ENCODE measurements at places on chromosomes 1 and 21.
A peak's percentile ranks its signal among the peaks of the same experiment; 100 is the strongest.

DNA sequence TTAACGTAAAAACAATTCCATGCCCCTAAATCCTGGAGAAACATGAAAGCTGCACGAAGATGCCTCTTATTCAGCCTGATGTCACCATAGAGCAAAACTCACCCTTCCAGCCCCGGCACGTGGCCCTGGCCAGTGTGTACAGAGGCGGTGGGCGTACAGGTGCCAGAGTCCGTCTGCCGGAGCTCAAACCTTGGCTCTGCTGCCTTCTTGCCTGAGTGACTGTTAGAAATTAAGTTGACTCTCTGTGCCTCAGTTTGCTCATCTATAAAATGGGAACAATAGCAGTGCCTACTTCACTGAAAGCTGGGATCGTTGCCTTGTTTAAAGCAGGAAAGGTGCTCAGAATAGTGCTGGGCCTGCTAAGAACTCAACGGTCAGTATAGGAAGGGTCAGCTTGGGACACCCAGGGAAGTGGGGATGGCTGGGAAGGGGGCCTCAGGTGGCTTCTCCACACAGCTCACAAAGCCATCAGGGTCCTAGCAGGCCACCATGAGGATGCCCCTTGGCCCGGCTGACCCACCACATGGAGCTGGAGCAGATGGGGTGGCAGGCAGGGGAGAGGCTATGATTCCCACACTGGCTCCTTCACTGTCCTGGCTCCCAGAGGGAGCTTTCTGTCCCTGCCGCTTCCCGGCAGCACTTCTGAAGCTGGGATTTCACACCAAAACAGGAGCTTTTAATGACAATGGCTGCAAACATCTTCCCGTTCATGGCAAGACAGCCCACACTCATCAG, 237.2 kb downstream of the NPHP4 start:
- no peak for DNase-seq

DNA sequence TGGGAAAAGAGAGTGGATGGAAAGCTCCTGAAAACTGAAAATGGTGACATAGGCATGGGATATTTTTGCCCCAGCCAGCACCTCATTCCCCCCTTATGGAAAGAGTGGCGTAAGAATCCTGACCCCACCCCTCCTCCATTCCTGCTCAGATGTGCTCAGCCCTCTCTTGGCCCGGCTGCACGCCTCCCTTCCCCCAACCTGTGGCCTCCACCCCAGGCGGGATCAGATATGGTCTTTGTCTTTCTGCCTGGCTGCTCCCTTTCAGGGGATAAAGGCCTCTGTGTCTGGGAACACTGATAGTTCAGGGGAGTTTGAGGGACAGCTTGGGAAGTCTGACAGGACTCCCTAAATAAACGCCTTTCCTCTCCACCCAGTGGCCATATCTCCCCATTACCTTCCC, 49.8 kb downstream of the KIRREL1 start:
- DNase-seq: no peak

DNA sequence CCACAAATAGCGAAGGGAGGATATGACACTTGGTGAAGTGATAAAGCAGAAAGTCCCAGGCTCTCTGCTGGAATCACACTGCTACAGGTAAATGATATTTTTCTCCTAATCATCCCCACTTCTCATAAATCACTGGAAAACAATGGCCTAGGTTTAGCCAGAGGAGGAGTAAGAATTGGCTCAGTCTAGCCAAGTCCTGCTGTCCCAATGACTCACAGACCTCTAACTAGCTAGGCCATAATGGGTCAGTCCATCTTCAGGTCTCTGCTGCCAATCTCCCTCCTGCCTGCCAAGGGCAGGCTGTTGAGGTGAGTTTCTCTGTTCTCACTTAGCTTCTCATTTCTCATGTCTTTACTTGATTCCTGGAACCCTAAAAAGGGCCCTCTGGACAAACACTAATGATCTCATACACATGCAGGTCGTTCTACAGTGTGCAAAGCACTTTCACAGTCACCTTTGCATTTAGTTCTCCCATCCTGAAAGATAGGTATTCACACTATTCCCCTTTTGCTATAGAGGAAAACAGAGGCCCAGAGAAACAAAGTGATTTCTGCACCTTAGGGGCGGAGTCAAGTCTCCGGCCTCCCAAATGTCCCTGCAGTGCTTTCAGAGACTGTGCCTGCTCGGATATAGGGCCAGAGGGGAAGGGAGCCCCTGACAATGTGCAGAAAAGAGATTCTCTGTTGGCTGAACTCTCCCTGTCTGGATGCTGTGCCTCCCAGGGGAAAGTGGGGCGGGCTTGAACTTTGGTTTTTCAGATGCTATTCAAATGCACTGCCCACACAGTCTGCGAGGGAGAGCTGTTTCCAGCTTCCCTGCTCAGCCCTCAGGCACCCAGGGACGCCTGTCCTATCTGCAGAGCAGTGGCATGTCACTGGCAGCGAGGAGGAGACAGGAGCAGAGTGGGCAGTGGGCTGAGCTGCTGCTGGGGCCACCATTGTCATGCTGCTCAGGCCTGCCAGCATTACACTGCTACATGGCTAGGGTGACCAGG, 3.9 kb upstream of the CDK18 start:
- no peak for DNase-seq

DNA sequence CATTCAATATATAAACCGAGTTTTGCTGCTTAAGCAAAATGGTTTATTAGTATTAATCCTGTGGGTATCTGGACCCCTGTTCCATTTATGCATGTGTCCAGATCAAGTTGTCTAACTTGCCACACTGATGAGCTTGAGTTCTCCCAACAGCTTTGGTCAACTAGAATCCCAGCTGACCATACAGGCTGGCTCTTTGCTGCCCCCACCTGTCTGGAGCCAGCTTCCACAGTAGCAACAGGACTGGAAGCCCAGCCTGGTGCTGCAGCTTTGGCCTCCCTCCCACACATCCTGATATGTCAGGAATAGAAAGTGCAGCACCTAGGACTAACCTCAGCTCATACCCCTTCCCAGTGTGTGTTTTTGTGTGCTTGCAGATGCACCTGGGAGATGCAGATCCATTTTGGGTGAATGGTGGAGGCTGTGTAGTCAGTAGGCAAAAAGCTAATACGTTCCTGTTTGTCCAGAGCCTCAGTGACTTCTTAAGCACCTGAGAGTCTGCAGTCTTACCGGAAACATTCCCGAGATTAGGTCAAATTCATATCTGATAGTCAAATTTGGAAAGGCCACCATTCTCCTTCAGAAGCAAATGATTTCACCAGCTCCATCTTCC, 40.9 kb upstream of the BEND5 start:
- peak; percentile 33 for DNase-seq

GRCh38 chr1:245871915-245872314, 635.2 kb downstream of the SMYD3 start:
- DNase-seq: no peak

DNA sequence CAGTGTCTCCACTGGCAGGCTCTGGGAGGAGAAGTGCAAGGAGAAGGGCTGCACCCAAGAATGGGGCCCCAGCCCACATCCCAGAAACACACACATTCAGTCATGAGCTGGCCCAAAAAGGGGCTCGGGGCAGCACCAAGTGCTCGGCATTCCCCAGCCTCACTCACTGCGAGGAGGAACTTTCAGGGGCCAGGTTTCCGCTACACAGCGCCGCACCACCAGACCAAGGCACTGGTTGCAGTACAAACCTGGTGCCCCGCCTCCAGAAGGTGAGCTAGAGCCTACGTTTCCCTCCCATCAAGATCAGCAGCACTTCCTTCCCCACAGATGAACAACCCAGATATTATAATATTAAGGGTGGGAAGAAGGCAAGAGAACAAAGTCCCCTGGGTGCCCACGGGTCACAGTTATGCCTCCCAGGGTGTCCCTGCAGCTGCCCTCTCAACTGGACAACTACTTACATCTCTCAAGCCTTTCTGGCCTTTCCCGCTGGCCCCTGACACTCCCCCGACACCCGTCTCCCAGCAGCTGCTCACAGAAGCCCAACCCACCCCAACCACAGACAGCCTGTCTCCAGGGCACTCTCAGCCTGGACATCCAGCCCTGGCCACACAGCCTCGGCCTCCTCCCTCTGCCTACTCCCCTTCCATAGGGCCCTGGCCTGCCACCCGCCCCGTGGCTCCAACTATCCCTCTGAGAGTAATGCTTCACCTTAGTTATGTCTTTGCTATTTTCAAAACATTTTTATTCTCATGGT, 3.8 kb downstream of the PBXIP1 start:
- no peak for DNase-seq

DNA sequence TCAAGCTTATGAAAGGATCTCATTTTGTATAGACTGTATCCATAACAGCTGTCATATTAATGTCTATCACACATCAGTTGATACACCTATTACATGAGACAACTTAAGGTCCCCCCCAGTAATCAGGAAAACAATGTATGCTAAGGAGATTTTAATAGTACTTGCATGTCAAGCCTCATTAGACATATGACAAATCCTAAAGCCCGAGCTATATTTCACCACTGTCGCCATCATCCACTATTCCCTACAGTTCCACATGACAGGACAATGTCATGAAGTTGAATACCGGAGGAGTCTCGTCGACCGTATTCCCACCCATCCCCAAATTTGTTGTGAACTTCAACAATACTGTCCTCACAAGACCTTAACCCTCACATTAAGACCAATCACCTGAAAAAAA, 3.4 kb downstream of the HMGN1 start:
- DNase-seq: no peak

DNA sequence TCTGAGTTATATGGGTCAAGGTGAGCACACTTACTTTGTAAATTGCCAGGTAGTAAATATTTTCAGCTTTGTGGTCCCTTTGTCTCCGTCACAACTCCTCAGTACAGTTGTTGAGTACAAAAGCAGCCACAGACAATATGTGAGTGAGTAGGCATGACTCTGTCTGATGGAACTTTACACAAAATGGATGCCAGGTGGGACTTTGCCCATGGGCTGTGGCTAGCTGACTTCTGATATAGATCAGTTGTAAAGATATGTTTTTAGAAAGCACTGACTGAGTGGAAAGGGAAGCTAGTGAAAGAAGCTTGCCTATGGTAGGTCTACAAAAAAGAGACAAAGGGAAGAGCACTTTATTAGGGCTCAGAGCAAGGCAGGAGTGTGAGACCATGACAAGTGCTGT, 23.1 kb upstream of the IGSF5 start:
- DNase-seq: no peak

DNA sequence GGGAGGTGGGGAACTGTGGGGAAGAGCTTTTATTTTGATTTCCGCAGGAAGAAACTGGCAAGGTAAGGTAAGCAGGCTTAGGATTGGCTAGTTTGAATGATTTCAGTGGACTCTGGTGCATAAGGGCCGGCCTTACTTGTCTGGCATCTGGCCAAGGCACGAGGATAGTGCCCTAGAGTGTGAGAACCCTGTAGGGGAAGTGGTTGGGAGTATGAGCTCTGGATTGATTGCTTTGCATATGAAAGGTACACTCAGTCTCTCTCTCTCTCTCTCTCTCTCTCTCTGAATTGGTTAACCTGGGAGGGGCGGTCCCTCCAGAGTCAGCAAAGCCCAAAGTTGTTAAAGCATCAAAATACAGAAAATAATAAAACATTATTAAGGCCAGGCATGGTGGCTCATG, 463.0 kb downstream of the SIPA1L2 start:
- no peak for DNase-seq

DNA sequence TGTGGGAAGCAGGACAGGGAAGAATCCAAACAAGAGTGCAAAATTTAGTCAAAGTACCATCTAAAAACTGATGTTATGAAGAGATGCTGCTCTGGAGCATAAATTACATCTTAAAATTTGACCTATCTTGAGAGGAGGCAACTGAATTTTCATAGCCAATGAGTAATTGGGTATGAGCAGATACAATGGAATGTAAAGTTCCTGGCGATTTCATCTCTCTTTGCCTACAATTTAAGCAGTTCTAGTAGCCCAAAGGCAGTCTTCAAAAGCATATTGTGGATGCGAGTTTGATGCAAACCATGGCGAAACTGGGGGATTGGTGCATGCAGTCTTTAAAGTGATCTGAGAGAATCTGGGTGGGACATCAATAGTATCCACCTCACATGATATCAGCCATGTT, 1265.9 kb downstream of the BRINP3 start:
- no peak for DNase-seq

- DNase-seq: no peak
Observed at GRCh38 chr21:32455548-32455947, 43.0 kb downstream of the EVA1C start.

Measured in NCI-H1694 treated with DMSO at 0.1 percent for 48 hours (cell line).